IPS DF 19.7 (cell line): ENCODE measurements at places on chromosomes 6 and 20.

GRCh38 chr20:40890635-40891034, 138.0 kb upstream of the TOP1 start:
- DNase-seq, result no peak

GRCh38 chr20:50861012-50861411, 66.2 kb downstream of the BCAS4 start:
- no peak for DNase-seq

DNA sequence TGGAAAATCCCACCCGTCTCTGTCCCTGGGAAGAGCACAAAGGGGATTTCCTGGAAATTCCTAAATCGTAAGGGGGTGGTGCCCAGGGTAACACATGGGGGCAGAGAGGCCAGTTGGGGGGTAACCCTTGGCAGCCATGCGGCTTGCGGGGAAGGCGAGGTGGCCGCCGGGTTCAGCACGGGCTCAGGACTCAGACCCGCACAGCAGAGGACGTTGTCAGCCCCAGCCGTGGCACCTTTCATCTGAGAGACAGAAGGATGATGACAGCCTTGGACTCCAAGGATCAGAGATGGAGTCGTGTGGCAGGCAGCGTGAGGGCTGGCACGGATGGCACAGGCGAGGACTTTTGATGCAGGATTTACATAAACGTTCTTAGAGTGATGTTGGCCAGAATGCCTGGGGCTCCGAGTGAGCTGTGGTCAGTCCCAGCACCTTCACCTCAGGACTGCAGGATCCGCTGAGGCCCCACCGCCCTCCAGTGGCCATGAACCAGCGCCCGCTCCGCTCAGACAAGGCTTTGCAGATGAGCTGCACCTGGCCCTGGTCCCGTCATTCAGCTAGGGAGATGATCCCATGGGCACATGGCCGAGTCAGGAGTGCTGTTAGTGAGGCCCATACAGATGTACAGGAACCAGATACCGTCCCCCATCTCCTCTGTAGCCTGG, 190.3 kb downstream of the TAF4 start:
- DNase-seq, result no peak

GRCh38 chr6:128208078-128208477, 307.2 kb upstream of the THEMIS start:
- DNase-seq, result no peak

- DNase-seq, result no peak
Observed at GRCh38 chr6:82711971-82712370, 348.4 kb downstream of the TPBG start.

DNA sequence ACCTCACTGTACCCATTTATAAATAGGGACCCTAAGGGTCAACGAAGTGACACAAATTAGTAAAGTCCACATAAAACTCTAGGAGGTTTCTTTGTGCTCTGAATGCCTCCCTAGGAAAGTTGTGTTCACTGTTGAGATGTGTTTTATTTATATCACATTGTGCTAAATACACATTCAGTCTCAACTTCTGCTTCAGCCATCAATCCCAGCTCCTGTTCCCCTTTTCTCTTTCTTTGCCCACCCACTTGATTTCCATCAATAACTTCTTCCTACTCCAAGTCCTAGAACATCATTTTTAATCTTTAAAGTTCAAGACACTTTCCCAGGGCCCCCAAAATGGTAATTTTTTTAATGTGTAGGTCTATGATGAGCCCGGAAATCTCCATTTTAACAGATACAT, 208.3 kb upstream of the RAB32 start:
- no peak for DNase-seq

- DNase-seq, result no peak
Observed at GRCh38 chr6:32973144-32974015, 5.0 kb downstream of the BRD2 start.

- DNase-seq, result no peak
Observed at GRCh38 chr6:122783401-122783800, 3.9 kb downstream of the FABP7 start.

- DNase-seq, result no peak
Observed at GRCh38 chr20:12383821-12384220, 466.1 kb downstream of the BTBD3 start.

DNA sequence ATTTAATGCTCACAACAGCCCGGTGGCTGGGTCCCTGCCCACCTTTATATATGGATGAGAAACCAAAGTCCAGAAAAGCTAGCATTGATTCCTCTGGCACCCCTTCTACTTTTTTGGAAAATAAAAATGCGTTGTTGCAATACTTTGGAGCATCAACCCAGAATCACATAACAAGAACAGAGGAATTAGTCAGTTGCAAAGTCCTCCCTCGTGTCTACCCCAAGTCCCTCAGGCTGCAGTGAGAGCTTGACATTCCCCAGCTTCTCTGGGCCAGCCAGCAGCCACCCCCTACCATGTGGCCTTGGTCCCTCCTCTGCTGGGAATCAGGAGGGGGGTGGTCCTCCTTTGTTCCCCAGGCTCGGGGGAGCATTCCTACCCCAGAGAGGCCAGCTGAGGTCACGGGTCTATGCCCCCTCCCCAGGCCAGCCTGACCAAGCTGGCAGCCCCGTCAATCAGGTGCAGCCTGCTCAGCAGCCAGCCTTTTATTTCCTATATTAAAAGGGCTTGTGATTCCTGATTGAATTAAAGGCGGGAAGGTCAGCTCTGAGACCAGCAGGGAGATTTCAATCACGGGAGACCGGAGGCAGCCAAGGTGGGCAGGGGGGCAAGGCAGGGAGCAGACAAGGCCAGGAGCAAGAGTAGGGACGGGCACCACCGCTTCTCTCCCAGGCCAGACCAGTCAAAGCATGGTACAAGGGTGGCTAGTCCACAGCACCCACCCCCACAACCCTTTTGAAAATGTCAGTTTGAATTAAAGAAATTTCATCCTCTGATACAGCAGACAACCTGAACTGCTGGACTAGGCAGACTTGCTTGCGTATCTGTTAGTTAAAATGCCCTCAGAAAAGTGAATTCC, 158.9 kb downstream of the MRPL14 start:
- DNase-seq, result no peak

- DNase-seq, result no peak
Observed at GRCh38 chr20:10280018-10280908, 61.6 kb downstream of the SNAP25 start.

DNA sequence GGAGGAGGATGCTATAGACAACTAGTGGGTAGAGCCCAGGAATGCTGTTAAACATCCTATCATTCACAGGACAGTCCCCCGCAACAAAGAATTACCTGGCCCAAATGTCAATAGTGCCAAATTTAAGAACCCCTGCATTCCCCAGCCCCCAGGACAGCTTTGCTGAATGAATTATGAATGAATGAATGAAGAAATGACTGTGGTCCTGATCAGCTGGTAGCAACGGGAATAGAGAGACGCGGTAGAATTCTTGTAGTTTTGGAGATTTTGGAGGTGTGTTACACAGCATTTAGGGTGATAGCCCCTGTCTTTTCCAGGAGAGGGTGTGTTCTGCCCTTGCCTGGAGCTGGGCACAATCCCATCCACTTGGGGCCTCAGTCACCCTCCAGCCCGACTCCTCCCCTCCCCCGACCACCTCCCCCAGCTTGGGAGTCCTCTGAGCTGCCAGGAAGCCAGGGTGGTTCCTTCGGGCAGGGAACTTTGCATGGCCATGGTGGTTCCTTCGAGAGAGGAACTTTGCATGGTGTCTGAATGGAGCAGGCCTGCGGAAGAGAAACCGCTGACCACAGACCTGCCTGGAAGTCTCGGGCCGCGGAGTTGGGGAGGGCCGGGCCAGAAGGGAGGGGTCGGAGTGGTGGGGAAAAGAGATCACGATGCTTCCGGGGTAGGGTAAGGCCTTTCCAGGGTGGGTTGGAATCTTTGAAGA, 1.0 kb upstream of the HCK start:
- DNase-seq, result no peak

DNA sequence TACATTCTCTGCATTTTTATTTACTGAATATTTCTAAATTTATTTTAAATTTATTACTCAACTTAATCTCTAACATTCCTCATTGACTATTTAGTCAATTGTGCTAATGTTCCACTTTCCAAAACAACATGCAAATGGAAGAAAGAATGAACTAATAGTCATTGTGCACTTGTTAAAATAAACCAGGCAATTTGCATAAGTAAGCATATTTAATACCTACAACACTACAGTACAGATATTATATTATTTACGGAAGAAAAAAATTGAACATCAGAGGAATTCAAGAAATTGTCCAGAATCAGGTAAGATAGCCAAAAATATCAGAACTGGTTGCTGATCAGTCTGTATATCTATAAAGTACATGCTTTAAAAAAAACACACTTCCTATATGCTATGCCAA, 320.5 kb downstream of the CENPW start:
- no peak for DNase-seq

- DNase-seq, result no peak
Observed at GRCh38 chr6:99833034-99833433, 161.0 kb downstream of the MCHR2 start.

GRCh38 chr6:43506171-43506570, 4.0 kb downstream of the LRRC73 start:
- no peak for DNase-seq

- DNase-seq, result no peak
Observed at GRCh38 chr20:4038676-4039370, 23.5 kb upstream of the RNF24 start.

DNA sequence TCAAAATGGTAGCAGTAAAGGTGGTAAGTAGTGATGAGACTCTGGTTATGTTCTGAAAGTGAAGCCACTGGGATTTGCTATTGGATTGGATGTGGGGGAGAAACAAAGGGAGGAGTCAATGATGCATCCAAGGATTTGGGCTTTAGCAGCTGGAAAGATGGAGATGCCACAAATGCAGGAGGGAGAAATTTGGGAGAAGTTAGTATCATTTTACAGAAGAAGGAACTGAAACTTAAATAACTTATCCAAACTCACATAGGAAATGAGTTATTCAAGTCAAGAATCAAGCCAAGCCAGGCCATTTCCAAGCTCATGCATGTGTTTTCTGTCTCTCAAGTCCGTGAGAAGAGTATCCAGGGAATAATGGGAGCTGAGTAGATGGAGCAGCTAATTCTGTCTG, 155.1 kb upstream of the TNFAIP3 start:
- no peak for DNase-seq

DNA sequence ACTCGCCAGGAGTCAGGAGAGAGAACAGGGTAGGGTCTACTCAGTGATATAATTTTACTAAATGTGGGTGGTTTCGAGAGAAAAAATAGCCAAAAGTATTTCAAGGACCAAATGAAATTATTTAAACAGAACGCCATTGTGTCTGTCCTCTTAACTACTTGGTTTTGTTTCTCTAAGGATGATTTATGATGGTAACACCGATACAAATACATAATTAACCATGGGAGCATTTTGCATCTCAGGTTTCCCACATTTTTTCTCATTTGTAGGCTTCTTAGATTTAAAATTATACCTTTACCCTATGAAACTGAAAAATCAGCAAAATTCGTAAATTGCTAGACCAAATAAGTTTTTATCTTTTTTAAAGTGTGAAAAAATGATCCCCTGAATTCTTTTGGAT, 188.2 kb downstream of the ZFP64 start:
- no peak for DNase-seq

DNA sequence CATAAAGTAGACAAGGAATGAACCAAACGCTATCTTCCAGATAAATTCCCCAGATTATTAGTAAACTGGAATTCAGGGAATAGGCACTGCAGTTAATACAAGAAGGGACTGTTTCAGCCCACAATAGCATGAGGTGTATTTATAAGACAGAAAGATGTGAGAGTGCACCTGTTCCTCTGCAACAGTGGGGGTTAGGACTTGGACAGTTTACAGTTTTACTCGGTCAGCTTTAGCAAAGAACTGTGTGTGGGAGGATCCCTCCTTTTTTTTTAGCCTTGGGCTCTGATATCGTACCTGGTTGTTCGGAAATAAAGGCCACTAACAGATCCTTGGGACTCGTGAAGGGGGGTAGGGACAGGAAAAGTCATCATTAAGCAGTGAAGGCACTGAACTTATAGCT, 2.0 kb upstream of the MYLIP start:
- no peak for DNase-seq

DNA sequence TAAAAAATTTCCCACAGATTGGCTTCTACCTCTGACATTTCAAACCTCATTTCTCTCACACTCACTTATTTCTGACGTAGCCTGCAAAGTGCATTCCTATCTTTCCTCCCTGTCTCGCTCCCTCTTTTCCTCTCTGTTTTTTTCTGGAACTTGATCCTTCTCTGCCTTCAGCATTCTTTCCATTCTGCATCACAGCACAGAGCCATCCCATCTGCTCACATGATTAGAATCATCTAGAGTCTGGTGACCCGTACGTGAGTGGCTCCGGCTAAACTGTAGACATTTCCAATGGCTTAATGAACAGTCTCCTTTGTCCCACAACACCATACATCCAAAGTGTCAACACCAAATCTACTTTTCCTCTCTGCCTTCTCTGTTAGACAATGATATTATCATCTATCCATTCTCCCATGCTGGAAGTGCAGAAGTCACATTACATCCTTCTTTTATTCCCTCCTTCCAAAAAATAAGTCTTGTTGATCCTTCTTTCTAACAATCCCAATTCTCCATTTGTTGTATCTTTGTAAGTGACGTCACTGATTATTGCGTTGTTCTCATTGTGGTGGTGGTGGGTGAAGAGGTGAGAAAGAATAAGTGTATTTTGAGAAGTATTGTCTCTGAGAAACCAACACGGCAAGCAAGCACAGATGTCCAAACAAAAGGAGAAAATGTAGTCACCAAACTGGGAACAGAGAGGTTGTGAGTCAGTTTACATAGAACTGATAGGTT, 41.6 kb downstream of the OPRM1 start:
- DNase-seq, result no peak

- DNase-seq, result no peak
Observed at GRCh38 chr6:2752477-2753109, 1.9 kb upstream of the MYLK4 start.

GRCh38 chr20:1696521-1697209, 39.1 kb upstream of the SIRPG start:
- DNase-seq, result no peak

DNA sequence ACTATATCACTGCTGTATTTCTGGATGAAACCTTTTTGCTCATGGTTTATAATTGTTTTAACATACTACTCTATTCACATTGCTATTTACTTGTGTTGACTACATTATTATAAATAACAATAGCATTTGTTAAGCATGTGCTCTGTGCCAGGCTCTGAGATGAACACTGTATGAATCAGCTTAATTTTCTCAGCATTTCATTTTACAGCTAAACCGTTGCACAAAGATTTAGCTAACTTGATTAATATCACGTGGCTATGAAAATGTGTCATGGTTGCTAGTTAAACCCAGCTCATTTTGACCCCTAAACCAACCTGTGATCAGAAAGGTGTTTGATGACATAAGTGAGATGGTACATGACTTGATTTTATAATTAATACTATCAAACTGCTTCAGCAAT, 77.5 kb downstream of the NCOA7 start:
- DNase-seq, result no peak
